ENCODE measurements at places on chromosomes 3 and 15.

DNA sequence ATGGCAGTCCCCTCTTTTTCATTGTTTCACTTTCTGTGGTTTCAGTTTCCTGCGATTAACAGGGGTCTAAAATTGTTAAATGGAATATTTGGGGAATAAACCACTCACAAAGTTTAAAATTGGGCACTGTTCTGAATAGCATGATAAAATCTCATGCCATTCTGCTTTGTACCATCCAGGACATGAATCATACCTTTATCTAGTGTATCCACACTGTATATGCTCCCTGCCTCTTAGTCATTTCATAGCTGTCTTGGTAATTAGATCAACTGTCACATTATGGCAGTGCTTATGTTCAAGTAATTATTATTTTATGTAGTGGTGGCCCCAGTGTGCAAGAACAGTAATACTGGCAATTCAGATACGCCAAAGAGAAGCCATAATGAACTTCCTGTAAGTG lies 734.5 kb downstream of the ZPLD1 start:
- DNase-seq = no peak

GRCh38 chr3:170164717-170165116 lies 16.8 kb downstream of the PHC3 start:
- DNase-seq = no peak

GRCh38 chr15:38354315-38354929 lies 99.5 kb upstream of the FAM98B start:
- peak; percentile 9 for DNase-seq

DNA sequence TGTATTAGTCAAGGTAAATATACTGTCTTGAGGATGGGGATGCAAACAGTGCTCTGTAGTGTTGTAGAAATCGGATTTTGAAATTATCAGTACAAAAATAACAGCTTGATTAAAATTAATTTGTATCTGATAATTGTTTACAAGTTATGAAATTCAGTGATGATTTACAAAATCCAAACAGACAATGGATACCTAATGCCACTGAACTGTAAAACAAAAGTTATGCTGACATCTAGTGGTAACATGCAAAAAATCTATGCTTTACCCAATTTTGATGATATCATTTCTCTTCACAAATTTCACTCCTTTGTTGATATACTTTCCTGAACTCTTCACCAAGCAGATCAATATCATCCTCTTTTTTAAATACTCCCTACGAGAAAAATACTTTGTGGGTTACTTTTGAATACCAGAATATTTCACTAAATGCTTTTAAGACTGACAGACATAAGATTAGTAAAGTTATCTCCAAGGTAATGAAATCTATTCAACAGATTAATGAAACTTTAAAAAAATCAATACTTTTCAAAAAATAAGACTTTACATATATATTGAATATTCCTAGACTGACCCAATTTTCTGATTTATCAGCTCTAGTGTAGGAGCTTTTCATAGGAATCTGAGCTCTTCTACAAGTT lies 36.0 kb downstream of the MNS1 start:
- DNase-seq = no peak

- no peak for DNase-seq
These were observed 21.3 kb upstream of the ACAD9 start for GRCh38 chr3:128858167-128858566.

DNA sequence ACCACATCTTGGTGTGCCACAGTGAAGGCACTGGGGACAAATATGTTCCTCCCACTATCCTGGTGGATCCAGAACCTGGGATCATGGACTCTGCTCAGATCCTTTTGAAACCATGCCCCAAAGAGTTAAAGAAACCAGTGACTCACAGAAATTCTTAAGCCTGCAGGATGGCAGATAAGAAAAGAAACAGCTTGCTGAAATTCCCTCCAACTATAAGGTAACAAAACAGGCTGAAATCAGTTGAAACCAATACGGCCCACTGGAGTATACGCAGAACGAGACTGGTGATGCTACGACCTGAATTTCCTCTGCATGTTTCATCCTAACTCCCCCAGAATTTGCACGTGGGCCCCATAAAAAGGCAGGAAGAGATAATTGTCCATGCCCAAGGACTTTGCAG lies 209.6 kb downstream of the TJP1 start:
- no peak for DNase-seq

GRCh38 chr3:114034787-114035545 lies 21.4 kb downstream of the CCDC191 start:
- no peak for DNase-seq

- DNase-seq = no peak
These were observed 67.3 kb downstream of the P2RY1 start for GRCh38 chr3:152902141-152902669.

DNA sequence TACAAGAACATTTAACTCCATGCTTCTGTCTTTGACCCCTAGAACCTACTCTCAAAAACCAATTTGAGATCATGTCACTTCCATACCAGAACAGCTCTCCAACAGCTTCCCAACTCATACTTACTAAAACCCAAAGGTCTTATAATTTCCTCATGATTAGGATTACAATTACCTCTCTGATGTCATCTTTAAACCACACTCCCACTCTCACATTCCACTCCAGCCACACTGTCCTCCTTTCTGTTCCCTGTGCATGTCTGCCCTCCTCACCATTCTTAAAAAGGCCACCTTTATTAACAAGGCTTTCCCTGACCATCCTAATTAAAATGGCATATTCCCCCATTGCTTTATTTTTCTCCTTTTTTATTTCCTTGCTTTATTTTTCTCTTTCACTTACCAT lies 18.9 kb downstream of the PHC3 start:
- no peak for DNase-seq

All from NT2/D1 (cell line).